ENCODE measurements at places on chromosomes 12 and 14. TPM values are rescaled to one million over a fixed set of nuclear protein-coding genes. Genes with fewer than 3 reads are reported as not detected.

The KRT75 gene
- not detected for total RNA-seq

The LMO3 gene
- 3.2 TPM for total RNA-seq

The RHEBL1 gene
- total RNA-seq: 0.72 TPM

The IQSEC3 gene
- not detected for total RNA-seq

The KRT79 gene
- not detected for total RNA-seq

The EPYC gene
- 1.8 TPM for total RNA-seq

The RNF212B gene
- not detected for total RNA-seq

The KRT85 gene
- not detected for total RNA-seq

Data from osteoblast (primary cell).